ENCODE measurements at places on chromosomes 4 and X.

DNA sequence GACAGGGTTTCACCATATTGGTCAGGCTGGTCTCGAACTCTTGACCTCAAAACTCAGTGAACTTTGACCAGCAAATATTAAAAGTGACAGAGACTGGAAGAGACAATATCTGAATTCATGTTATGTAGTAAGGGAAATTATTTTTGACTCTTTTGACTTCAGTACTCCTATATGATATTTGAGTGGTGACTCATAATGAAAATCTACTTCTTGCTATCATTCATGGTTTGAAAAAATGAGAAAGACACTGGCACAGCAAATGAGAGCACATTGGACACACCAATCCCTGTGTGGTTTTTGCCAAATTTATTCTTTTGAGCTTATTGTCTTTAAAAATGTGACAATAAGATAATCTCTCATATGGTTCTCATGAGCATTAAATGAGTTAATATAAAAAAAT is 109.4 kb downstream of the GPM6A start:
- no peak for DNase-seq

GRCh38 chrX:155953055-155953454 is 44.4 kb upstream of the IL9R start:
- no peak for DNase-seq

- no peak for DNase-seq
Measured at GRCh38 chrX:13770013-13770535, 35.5 kb downstream of the OFD1 start.

- no peak for DNase-seq
Measured at GRCh38 chr4:5968246-5968645, 50.0 kb downstream of the C4orf50 start.

DNA sequence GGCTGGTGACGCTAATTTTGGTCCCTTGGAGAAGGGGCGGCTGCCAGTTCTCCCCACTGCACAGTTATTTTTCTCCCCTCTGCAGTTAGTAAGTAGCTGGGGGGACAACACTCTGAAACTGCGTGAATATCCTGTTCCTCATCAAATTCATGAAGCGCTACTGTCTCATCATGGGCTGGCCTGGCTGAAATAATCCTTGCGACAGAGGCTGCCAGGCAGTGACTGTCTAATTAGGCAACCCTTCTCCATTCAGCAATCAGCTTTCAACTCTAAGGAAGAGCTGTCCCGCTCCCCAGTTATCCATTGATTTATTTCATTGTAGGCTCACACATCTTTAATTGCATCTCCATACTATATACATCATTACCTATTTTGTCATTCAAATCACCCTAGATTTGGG is 8.2 kb downstream of the SH3TC1 start:
- no peak for DNase-seq

- no peak for DNase-seq
Measured at GRCh38 chr4:110917835-110918234, 295.0 kb upstream of the PITX2 start.

- DNase-seq, result peak; percentile 42
Measured at GRCh38 chr4:2755821-2756690, at the start of gene TNIP2. TNIP2 (minus strand) TSS chr4:2756336; CDS start chr4:2756289, 47 bp downstream.

- peak; percentile 91 for DNase-seq
Measured at GRCh38 chr4:110005461-110006056, 92.9 kb downstream of the EGF start.

Measured in Kasumi-1 (cell line).